ENCODE measurements at places on chromosomes 11 and 22.

- no peak for DNase-seq
Measured at GRCh38 chr11:27263046-27263445, 100.0 kb downstream of the CCDC34 start.

GRCh38 chr11:71283971-71284441, 31.6 kb upstream of the SHANK2 start:
- DNase-seq = no peak

DNA sequence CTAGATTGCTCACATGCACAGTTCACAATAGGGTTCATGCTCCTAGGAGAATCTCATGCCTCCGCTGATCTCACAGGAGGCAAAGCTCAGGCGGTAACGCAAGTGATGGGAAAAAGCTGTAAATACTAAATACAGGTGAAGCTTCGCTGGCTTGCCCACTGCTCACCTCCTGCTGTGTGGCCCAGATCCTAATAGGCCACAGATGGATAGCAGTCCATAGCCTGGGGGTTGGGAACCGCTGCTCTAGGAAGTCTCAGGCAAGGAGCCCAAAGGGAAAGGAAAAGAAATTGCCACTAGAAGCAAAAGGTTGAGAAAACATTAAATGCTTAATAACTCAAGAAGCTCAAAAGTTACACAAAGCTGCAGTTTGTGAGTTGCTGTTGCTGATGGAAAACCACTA, 3.2 kb upstream of the TRPC6 start:
- DNase-seq = no peak

DNA sequence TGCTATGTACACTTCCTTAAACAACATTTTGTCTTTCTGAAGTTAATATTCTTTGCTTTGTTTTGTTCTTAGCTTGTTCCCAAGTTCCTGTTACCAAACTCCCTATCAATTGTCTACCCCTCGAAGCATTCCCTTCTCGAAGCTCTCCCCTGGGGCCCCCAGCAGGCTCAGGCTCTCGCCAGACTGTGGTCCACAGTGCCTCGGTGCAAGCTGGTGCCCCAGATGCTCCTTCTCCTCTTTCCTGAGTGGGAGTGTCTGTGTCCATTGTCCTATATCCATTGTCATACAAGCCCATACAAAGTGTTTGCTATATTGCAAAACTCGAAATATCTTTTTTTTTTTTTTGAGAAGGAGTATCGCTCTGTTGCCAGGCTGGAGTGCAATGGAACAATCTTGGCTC, 51.7 kb upstream of the RTL6 start:
- DNase-seq = no peak

DNA sequence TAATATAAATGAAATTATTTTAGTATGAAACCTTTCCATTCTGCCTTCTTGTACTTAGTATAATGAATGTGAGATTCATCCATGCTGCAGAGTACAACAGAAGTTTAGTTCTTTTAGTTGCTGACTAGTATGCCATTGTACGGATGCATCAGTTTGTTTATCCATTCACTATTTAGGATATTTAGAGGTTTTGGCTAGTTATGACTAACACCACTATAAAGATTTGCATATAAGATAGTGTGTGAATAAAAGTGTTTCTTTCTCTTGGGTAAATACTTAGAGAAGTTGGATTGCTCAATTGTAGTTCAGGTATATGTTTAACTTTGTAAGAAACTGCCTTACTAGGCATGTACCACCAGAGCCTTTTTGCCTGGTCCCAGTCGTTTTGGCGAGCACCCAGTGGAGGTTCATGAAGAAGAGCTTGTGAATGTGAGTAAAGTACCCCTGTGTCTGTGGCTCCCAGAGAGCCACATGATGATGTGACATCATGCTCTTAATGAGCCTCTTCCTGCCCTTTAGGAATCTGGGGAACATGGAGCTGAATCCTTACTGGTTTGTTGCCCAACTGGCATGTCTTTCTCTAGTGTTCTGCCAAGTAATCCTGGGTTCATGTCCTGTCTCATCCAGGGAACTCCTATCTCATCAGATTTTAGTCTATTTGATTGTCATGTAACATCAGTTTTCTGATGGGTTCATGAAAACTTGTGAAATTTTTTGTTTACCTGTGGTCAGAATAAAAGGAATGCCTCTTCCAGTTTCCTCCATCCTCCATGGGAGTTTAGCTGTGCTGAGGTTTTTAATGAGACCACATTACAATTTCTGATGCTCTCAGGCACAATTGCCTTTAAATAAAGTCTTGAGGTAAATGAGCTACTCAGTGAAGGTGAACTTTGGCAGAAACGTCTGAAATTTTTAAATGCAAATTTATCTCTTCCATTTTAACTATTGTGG, 234.8 kb downstream of the CASP12 start:
- DNase-seq = no peak

GRCh38 chr22:43342347-43343261, 568 bp downstream of the SCUBE1 start:
- no peak for DNase-seq

- DNase-seq = no peak
Measured at GRCh38 chr11:110085255-110085838, 7.8 kb upstream of the ZC3H12C start.

- DNase-seq = no peak
Measured at GRCh38 chr11:57482782-57483561, 22.6 kb downstream of the RTN4RL2 start.

GRCh38 chr22:22552630-22553029, 6.4 kb downstream of the PRAME start:
- no peak for DNase-seq

DNA sequence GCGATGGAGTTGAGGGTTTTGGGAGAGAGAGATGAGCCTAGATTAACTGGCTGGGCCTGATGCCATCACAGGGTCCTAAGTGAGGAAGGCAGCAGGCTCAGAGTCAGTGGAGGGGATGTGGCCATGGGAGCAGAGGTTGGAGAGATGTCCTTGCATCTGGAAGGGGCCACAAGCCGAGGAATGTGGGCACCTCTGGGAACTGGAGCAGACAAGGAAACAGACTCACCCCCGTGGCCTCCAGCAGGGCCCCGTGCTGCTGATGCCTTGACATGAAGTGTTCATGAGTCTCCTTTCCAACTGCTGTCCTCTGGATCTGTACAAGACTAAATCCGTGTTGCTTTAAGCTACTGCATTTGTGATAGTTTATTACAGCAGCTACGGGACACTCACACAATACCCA, 49.2 kb downstream of the SHISAL1 start:
- no peak for DNase-seq

GRCh38 chr22:20829491-20830134, 29.0 kb downstream of the PI4KA start:
- no peak for DNase-seq

GRCh38 chr11:19508165-19508564, 204.5 kb upstream of the NAV2 start:
- DNase-seq = no peak

DNA sequence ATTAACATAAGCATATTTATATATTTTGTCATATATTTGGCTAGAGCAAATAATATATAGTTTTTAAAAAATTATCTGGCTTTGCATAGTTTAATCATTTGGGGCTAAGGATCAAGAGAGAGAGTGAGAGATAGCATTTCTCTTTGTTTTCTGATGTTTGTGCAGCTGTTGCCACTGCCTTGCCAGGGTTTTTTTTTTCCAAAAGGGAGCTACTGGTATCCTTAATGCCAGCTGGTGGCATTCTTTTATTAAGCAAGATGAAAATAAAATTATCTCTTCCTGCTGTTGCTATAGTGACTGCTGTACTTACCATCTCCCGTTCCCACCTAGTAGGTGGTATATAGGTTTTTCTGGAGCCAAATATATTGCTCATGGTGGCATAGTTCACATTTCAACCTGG, 793.3 kb upstream of the ARHGAP42 start:
- no peak for DNase-seq

DNA sequence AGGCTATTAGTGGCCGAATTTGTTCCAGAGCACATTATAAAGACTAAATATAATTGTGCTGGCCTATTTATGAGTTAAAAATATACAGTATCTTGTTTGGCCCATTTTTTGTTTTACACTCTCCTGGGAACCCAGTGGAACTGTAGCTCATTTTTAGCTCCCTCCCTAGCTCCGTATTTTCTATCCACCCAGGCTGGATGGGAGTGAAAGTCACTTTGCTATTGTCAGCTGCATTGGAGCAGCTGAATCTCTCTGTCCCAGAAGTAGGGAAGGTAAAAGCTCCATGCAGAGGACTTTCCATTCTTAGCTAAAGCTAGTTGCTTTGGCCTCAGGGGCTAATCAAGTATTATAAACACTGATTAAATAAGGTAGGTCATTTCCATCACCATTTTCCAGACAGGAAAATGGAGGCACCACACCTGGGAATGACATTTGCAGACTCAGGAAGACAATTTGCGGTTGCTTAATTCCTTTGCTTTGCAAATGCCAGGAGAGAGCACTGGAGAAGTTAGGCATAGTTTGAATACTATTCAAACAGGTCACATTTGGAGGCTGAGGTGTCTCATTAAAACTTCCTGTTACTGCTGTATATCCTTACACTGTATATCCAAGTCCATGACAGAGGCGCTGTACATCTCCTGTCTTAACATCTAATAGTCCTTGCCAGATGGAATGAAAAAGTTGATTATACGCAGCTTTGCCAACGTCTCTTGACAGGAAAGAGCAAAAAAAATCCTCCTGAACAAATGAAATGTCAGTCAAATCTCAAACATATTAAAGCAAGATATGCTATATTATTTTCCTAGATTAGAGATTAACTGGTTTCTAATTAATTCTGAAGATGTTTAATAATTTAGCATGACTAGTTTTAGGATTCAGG, 338.1 kb upstream of the KIRREL3 start:
- no peak for DNase-seq

DNA sequence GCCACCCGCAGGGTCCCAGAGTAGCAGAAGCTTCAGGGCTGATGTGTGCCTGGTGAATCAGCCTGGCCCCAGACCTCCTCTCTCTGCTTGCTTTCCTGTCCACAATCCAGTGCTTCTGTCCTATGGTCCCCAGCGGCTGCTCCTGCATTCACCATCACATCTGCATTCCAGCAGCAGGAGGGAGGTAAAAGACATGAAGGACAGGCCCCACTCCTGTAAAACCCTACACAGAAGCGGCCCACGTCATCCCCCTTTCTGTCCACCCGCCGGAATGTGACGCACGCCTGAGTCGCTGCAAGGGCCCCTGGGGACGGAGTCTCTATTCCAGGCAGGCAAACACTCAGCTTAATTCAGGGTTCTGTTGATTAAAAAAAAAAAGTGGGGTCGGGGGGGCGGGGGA, 58.3 kb downstream of the CDKN1C start:
- no peak for DNase-seq

GRCh38 chr11:8871962-8872361, 39.0 kb upstream of the AKIP1 start:
- no peak for DNase-seq

GRCh38 chr11:61959678-61960077, 7.8 kb downstream of the FTH1 start:
- no peak for DNase-seq

DNA sequence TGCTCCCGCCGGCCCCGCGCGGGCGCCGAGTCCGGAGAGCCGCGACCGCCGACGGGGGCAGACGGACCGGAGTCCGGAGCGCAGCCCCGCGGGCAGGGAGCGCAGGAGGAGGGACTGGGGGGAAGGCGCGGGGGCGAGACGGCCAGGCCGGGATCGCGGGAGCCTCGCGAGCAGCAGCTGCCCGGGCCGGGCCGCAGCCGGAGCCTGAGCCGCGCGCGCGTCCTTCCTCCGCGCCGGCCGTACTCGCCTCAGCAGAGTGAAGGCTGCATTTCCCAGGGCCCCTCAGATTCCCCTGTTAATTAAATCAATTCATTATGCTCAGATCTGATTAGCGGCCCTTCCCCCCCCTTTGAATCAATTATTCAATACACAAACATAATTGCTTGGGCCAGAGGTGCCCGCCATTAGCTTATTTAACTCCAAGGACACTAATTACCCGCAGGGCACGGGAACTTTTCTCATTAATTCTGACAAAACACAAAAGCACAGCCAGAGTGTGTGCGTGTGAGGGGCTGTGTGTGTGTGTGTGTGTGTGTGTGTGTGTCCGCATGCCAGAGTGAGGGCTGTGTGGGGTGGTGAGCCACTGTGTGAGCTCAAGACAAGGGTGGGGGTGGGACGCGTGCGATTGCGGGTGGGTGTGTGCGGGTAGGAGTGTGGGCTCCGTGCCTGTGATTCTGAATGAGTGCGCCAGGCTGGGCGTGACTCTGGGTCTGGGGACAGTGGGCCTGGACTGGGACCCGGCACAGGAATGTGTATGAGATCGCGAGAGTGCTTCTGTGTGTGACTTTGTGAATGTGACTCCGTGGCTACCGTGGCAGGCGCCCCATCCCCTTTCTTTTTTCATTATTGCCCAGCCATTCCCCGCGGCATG, 5.1 kb upstream of the LMO1 start:
- DNase-seq = no peak

GRCh38 chr11:87144252-87144651, 106.5 kb downstream of the TMEM135 start:
- DNase-seq = no peak

GRCh38 chr11:128417607-128418324, 169.6 kb downstream of the ETS1 start:
- DNase-seq = no peak

GRCh38 chr11:115612046-115612730, 108.0 kb upstream of the CADM1 start:
- DNase-seq = no peak

GRCh38 chr11:84958295-84958694, 668.8 kb downstream of the DLG2 start:
- no peak for DNase-seq

DNA sequence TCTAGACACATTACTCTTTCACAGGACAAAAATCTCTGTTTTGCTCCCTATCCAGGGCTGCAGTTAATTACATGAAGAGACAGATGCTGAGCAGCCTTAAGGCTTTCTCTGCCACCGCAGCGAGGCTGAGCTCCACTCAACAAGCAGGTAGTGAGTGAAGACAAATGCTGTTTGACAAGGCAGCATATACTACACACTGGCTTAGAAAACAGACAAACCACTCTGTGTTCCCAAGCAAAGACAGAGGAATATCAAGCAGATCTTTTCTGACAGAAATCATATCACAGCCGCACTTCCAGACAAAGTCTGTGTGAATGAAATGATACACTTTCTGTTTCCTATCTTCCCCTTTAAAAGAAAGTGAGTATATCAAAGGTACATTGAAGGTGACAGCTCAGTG, 368.1 kb downstream of the DCDC1 start:
- DNase-seq = no peak
